ENCODE measurements at places on chromosomes 16 and 17.

DNA sequence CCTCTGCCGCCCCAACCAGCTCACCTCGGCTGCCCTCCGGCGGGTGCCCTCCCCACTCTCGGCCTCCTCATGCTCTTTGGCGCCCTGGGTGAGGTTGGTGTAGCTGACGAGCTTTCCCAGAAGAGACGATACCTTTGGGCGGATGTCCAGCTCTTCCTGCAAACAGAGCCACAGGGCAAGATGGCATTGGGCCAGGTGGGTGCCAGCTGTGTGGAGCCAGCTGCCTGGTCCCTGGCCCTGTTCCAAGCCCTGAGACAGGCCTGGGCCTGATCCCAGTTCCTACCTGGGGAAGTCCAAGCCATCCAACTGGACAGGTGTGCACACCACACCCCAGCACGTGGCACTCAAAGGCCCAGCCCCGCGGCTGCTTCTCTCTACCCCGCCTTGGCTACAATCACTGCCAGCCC lies 6.9 kb downstream of the SLC12A4 start:
- DNase-seq: no peak

- no peak for DNase-seq
Measured at GRCh38 chr17:80772906-80773242, 218.8 kb upstream of the CHMP6 start.

DNA sequence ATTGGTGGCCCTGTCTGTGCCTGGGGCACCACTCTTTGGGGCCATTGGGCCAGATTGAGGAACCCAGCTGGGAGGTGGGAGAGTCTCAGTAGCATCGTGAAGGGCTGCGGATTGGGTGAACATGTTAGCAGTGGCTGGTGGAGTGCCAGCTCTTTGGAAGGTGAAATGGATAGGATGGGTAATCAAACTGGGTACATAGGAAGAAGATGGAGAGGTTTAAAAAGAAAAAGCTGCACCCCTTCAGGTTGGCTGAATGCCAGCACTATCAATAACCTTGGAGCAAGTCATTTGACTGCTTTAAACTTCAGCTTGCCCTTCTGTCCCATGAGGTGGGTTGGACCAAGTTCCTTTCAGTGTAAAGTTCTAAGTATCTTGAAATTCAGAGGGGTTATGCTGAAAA lies 95.0 kb downstream of the RPTOR start:
- DNase-seq: no peak

DNA sequence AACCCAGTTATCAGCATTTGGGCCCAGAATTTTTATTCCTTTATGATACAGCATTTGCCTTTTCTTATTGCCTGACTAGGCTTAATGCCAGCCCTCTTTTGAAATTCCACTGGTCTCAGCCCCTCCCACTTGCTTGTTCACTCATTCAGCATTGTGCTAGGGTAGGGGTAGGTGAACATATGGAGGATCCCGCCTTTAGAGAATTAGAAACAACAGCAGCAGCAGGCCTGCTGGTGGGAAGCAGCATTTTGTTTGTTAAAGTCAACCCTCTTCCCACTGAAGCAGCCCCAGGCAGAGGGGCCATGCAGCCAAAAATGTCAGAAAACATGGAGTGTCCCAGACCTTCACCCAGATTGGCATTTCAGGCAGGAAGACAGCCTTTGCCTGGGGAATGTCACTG lies 1355.2 kb downstream of the CDH8 start:
- no peak for DNase-seq

- DNase-seq: no peak
Measured at GRCh38 chr17:16432017-16432416, 16.6 kb downstream of the TRPV2 start.

GRCh38 chr17:57096472-57097202 lies 11.6 kb downstream of the AKAP1 start:
- DNase-seq: no peak

- peak; percentile 93 for DNase-seq
Measured at GRCh38 chr17:38898812-38899348, 26.5 kb upstream of the LASP1NB start.

GRCh38 chr16:20851601-20852000 lies 45.3 kb downstream of the REXO5 start:
- DNase-seq: no peak

Measured in activated CD4-positive, alpha-beta T cell treated with anti-CD3 and anti-CD28 coated beads for 48 hours (primary cell).